ENCODE measurements at places on chromosomes 16 and 17. TPM values are rescaled to one million over a fixed set of nuclear protein-coding genes. Genes with fewer than 3 reads are reported as not detected.

DNA sequence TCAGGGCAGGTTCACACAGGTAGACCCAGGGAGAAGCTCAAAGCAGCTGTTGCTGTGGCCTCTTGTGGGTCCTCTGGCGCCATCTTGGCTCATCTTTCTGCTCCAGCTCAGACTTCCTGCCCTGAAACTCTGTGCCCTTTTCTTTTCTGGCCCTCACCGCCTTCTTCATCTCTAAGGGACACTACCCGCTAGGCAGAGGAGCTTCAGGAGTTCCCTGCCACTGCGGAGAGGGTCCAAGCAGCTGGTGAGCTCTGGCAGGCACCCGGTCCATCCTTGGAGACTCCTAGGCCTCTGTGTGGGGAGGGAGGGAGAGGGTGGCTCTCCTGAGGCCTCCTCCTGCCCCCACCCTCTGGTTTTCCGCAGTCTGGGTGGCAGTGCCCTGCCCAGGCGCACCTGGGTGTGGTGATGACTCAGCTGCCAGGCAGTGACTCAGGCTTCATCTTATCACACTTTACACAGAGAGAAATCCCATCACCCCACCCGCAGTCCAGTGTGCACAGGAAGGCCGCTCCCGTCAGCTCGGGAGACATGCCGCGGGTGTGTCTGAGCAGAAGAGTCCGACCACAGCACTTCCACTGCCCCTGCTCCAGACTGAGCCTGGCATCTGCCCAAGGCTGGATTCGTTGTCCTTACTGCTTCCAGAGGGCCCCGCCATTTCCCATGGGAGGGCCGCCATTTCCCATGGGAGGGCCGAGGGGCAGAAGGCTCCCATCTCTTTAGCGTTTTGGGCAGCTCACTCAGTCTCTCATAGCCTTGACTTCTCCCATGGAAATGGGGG, 7.3 kb downstream of the NT5C start:
- peak; percentile 77 for DNase-seq

Gene MBTD1
- 10.4 TPM for total RNA-seq

Gene ABCA10
- 4.7 TPM for total RNA-seq

DNA sequence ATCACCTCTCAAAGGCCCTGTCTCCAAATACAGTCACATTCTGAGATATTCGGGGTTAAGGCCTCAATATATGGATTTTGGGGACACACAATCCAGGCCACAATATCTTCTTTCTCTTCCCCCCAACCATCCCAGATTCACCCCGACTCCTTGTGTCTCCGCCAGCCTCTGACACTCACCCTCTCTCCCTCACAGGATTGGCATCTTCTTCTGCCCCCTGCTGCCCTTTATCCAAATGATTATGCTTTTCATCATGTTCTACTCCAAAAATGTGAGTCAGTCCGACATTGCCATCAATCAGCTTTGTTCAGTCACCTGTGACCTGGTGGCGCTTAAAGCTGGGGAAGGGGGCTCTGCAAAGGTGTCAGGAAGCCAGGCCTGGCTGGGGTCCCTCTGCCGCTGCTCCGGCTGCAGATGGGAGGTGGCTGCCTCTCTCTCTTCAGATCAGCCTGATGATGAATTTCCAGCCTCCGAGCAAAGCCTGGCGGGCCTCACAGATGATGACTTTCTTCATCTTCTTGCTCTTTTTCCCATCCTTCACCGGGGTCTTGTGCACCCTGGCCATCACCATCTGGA, 35.1 kb downstream of the GDE1 start:
- DNase-seq: no peak

GRCh38 chr17:62723842-62724241, 84.3 kb downstream of the MARCHF10 start:
- no peak for DNase-seq

- DNase-seq: no peak
These were observed 628 bp upstream of the BLMH start for GRCh38 chr17:30292286-30292858.

- no peak for DNase-seq
These were observed 11.2 kb downstream of the PER1 start for GRCh38 chr17:8141045-8141444.

DNA sequence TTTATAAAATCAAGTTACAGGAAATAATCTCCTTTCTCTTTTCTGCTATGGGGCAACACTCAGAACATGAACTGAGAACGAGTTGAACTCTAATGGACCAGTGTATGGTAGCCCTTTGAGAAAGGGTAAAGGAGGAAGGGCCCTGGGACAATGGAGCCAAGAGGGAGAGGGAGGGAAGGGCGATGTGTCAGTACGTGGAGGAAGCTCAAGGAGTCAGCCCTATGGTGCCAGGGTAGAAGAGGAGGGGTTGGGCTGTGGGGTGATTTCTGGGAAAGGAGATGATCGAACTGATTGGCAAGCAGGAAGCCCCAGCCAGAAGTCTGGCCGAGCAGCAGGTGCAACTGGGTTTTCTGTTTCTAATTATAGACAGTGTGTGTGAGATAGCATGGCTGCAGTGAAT, 4.3 kb upstream of the WIPI1 start:
- DNase-seq: peak; percentile 63

GRCh38 chr17:81523402-81524038, 4.7 kb upstream of the FSCN2 start:
- no peak for DNase-seq

Gene TPSB2
- total RNA-seq: not detected

- peak; percentile 100 for DNase-seq
These were observed at the start of gene GRB2 for GRCh38 chr17:75405365-75406221. Gene GRB2 (minus strand): TSS chr17:75405678. CDS start chr17:75393628, 12,050 bp downstream.

DNA sequence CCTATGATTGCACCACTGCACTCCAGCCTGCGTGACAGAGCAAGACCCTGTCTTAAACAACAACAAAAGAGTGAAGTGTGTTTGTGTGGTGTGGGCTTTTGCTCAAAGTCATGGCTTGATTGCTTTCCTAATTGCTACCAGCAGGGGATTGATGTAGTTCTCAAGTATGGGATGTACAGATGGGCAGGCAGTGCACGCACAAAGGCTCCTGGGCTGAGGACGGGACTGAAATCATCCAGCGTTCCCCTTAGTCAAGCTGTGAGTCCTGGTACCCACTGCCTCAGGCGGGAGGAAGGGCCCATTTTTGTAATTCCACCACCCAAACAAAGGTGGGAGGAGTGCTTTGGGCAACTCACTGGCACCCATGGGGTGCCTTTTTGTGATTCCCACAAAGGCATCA, 47.3 kb downstream of the GDE1 start:
- no peak for DNase-seq

- no peak for DNase-seq
These were observed 1.5 kb upstream of the ZNF207 start for GRCh38 chr17:32348483-32348800.

DNA sequence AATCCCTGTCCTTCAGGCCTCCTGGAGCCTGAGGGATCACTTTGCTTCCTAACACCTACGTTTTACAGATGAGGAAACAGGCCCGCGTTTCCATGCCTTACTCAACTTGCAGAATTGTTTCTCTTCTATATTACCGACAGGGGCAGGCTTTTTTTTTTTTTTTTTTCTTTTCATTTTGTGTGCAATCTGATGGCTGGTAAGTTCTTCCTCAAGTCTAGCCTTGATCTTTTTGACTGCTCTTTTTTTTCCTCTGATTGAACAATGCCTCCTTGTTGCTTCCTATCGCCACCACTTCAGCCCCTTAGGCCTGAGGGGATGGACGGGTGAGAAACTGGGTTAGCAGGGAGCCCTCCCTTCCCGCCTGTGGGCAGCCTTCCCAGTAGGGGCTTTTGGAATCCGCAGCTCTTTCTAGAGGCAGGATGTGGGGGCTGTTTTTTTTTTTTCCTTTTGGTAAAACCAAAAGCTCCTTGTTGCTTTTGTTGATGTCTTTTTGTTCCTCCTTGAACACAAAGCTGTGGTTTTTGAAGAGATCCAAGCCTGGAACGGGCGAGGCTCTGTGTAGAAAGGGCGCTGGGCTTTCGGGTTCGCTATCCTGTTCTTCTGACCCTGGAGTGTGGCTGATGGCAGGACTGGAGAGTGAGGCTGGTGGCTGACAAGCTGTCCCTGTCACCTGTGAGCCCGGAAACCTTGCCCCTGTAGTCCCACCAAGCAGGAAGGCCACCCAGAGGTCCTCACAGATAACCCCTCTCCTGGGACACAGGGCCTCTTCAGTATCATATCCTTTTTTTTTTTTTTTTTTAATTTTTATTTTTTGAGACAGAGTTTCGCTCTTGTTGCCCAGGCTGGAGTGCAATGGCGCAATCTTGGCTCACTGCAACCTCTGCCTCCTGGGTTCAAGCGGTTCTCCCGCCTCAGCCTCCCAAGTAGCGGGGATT, 14.0 kb downstream of the LASP1 start:
- no peak for DNase-seq

GRCh38 chr17:65062171-65062915, 5.8 kb upstream of the GNA13 start:
- DNase-seq: no peak

DNA sequence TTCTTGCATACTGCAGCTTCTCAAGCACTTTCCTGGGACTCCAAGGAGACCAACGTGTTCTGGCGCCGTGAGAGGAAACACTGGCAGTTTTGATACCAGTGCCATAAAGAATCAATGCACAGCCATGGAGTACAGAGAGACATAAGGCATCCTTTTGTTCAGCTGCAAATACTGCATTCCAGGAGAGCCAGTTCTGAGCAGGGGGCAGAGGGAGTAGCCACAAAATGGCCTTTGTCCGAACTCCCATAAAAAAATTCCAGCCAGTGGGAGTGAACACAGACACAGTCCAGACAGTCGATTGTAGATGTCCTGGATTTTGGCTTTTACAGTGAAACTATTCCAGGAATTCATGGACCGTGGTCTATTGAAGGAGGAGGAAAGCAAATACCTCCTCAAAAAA, 36.2 kb upstream of the TEKT3 start:
- no peak for DNase-seq

DNA sequence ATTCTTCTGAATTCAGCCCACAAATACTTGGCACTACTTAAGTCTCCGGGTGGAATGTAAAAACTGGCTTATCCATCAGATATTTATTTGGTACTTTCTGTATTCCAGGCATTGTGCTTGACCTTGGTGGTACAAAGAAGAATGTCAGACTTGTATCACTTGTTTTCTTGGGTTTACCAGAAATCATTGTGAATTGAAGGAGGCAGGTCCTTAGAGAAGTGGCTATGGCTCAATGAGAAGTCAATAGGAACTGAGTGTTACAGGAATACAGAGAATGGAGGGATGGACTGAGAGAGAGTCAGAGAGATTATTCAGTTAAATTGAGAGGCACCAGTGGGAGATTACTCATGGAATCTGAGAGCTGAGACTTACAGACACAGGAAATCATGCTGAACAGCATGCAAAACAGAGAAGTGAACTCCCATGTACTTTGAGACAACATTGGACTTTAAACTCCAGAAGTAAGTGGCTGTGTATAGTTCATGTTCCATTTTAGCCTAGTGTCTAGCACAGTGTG, 704.1 kb downstream of the CDH11 start:
- no peak for DNase-seq

- DNase-seq: no peak
These were observed 14.1 kb downstream of the NFE2L1 start for GRCh38 chr17:48062273-48062672.

GRCh38 chr16:71257768-71258167, 27.2 kb upstream of the HYDIN start:
- no peak for DNase-seq

Gene KRT28
- not detected for total RNA-seq

Gene DHODH
- total RNA-seq: 14.8 TPM

- DNase-seq: no peak
These were observed 6.5 kb downstream of the IRX5 start for GRCh38 chr16:54936979-54937670.

GRCh38 chr16:88781140-88782077, 3.6 kb downstream of the PIEZO1 start:
- DNase-seq: no peak

- DNase-seq: no peak
These were observed 5.2 kb upstream of the NUBP1 start for GRCh38 chr16:10738231-10739077.

Gene TRIM25
- 104 TPM for total RNA-seq

Gene SPN
- 132 TPM for total RNA-seq

Gene KCNG4
- total RNA-seq: not detected

GRCh38 chr17:38579083-38579480, 26.7 kb downstream of the SRCIN1 start:
- no peak for DNase-seq

DNA sequence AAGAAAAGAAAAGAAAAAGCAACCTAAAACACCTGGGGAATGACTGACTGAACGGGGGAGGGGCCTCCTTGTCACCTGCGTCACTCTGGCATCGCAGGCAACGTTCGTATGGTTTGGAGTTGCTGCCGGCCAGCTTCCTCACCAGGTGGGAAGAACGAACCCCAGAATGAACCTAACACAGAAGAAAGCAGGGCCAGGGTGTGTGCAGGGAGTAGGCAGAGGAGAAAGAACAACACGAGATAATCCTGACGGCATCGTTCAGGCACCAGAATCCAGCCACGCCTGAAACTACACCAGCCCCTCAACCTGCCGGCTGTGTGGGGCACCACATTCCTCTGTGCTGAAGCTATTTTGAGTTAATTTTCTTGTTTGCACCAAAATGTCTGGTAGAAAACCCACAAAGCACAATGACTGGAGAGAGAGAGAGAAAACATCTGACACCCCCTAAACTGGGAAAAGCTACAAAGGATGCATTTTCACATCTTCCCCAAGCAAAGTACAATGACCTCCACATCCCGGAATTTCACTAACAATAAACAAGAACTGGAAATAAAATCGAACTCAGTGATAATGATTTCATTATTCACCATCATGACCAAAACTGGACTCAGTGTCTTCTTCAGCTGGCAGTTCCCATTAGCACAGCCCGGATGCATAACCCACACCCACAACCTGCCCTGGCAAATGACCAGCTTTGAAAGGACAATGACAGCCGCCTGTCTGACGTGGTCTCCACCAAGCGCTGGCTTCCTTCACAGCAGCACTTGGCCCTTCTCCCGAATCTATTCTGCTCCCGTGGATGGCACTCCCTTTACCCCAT, 23.6 kb downstream of the RAB40B start:
- DNase-seq: no peak

DNA sequence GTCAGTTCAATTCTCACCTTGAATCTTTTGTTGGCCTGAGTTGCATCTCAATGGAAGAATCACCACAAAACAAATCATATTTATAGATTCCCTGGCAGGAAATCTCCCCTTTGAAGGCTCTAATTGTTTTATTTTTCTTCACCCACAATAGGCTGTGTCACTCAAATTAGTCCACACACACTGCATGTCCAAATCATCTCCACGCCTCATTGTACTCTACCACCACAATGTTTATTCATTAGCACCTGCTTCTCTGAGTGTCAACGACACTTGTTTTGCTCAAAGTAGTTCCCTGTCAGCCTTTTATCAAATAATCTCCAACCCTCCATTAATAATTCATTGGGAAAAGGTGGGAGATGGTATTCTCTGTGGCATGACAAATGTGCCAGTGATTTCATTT, 164.3 kb downstream of the ABCC12 start:
- no peak for DNase-seq

GRCh38 chr17:50863221-50863843, 2.8 kb downstream of the TOB1 start:
- DNase-seq: no peak

Gene DOC2A
- not detected for total RNA-seq

Gene ALG1
- total RNA-seq: 24.3 TPM

DNA sequence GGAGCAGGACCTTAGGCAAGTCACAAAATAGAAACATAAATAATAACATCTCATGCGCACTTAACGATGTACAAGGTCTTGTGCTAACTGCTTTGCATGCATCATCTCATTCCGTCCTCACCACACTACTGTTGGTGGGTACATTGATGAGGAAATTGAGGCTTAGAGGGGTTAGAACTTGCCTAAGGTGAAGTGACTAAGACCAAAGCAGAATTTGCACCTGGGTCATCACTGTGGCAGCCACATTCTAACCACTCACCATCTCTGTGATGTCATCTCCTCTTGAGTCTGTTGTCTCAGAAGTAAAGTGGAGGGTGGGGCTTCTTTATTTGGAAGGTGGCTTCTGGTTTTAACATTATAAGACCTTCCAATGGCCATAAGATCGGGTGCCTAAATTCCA, 20.4 kb upstream of the TRIM25 start:
- DNase-seq: no peak
